Fibroblast of the aortic adventitia (primary cell): ENCODE measurements at places on chromosomes 2 and 18.

DNA sequence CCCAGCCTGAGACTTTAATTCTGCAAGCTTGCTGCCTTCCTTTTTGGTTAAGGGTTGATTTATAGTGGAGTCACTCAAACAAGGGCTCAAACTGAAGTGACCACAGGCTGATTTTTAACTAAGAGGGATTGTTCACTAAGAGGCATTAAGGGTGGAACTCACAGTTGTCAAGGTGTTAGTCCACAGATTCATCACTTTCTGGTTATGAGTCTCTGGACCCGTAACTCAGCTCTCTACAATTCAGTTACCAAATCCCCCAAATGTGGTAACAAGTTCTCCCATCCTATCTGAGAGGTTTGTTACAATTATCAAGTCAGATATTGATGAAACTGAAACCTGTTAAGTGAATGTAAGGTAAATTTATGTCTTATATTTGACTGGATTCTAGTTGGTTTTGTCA lies 185.9 kb upstream of the KLHL14 start:
- no peak for DNase-seq

DNA sequence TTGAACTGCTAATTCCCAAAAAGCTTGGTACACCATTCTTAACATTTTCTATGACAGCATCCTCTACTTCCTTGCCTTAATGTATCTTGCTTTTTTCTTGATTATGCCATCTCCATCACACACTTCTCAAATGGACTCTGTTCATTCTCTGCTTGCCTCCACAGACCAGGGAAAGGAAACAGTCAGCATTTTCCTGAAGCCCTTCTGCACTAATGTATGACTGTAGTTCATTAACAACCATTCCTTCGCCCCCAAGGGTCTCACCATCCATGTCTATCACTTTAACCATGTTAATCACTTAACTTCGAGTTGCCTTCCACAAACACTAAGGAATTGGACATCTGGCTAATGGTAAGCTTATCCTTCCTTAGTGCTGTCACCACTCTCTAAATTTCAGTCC lies 54.8 kb downstream of the COBLL1 start:
- DNase-seq, result no peak

DNA sequence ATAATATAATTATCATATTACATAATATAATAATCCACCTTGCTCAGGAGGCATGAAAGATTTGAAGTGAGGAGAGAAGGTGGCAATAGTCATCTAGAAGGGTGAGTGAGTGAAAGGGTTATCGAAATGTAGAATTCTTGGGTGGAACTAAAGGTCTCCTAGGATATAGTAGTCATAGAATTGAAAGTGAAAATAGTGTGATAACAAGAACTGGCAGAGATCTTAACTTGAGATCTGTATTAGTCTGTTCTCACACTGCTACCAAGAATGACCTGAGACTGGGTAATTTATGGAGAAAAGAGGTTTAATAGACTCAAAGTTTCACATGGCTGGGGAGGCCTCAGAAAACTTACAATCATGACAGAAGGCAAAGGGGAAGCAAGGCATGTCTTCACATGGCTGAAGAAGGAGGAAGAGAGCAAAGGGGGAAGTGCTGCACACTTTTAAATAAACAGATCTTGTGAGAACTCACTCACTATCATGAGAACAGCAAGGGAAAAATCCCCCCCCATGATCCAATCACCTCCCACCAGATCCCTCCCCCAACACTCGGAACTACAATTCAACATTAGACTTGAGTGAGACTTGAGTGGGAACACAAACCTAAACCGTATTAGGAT lies 351.5 kb downstream of the NR4A2 start:
- no peak for DNase-seq

- peak; percentile 47 for DNase-seq
Observed at GRCh38 chr2:11669454-11670291, at the start of gene NTSR2. TSS of gene NTSR2 (minus strand) at chr2:11670195. CDS start at chr2:11670129, 66 bp downstream.
